Left renal cortex interstitium (tissue), 4 donors: ENCODE measurements at places on chromosomes 11 and 22. TPM values are rescaled to one million over a fixed set of nuclear protein-coding genes. Genes with fewer than 3 reads are reported as not detected.

The CCDC81 gene
- 2.1 TPM for polyA plus RNA-seq

The KIAA1671 gene
- 22.2 TPM for polyA plus RNA-seq

DNA sequence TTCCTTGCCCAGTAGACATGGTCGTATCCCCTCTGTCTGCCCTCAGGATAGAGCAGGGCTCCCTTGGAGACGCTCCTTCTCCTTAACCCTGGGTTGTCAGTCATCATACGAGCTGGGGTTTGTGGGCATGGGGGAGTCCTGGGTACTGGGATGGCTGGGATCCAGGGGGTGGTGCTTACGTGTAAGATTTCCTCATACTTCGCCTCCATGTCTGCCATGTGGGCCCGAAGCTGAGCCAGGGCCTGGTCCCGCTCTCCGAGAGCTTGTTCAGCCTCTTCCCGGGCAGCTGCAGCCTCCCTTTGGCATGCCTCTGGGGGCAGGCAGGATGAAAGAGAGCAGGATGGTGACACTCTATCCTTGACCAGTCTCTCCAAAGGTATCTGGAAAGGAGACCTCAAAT lies 5.3 kb downstream of the NHERF4 start:
- no peak for DNase-seq

The PKNOX2 gene
- 15.1 TPM for polyA plus RNA-seq

DNA sequence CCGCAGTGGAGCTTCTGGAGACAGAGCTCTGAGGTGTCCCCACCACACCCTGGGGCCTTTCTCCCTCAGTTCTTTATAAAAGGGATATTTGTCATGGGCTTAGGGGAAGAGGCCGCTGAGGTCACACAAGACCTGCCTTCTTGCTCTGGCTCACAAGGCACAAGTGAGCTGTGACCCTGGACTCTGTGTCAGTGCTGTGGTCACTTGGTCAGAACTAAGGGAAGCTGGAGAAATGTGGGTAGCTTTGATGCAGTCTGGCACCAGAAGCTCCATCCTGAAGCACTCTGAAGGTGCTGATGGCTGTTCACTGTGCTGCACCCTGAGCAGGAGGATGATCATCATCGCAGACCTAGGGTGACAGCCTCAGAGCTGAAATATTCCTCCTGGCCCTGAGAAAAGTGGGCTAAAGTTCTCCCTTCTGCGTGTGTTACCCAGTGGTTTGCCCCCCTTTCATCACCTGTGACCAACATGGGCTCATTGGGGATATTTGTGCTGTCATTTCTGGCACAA lies 28.1 kb upstream of the VPREB1 start:
- no peak for DNase-seq

- DNase-seq, result no peak
These were observed 6.1 kb upstream of the ARAP1 start for GRCh38 chr11:72758304-72758689.

DNA sequence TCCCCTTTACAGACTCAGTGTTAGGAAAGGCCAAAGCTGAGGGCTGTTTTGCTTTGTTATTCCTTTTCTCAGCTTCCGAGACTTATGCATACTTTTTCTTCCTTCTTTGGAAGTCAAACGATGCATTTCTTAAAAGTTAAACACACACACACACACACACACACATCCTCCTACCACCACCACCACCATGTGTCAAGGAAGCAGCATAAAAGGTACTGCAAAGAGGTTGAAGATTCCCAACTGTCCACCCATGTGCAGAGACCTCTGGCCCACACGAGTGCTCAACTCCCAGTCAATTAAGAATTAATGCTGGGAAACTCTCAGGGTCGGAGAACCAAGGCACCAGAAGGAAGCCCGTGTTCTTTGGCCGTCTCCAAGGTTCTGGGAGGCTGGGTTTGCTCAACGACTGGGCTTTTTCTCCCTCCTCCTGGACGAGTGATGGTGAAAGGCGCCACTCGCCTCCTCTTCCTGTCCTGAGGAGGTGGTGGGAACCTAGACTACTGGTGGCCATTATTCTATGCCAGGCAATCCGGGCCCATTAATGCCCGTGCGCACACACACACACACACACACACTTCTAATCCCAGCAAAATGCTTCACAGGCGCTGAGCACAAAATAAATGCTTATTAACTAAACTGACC lies 15.1 kb downstream of the MN1 start:
- DNase-seq, result no peak

GRCh38 chr11:127058524-127058923 lies 58.0 kb upstream of the KIRREL3 start:
- DNase-seq, result no peak

The TRIM34 gene
- polyA plus RNA-seq, result 6.1 TPM

DNA sequence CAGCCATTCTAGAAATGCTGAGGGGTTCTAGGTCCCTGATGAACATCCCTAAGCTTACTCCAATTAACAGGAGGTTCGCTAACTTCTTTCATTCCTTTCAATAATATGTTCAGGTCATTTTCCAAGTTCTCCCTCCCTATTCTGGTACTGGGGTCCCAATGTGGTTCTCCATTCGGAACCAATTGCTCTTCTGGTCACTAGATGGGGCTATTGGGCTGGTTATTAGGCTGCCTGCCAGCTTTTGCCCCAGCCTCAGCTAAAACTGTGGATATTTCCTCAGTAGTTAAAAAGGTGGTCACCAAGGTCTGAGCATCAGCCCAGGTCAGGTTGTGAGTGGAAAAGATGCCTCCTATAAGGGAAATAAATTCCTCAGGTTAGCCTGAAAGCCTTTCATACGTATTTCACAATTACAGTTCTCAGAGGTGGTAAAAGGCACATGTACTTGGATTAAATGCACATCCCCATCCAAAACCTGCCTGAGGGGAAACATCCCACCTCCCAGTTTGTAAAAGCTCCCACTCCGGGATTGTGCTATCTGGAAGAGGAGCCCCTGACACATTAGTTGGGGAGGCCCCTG lies 161.1 kb upstream of the CCDC179 start:
- DNase-seq, result no peak

DNA sequence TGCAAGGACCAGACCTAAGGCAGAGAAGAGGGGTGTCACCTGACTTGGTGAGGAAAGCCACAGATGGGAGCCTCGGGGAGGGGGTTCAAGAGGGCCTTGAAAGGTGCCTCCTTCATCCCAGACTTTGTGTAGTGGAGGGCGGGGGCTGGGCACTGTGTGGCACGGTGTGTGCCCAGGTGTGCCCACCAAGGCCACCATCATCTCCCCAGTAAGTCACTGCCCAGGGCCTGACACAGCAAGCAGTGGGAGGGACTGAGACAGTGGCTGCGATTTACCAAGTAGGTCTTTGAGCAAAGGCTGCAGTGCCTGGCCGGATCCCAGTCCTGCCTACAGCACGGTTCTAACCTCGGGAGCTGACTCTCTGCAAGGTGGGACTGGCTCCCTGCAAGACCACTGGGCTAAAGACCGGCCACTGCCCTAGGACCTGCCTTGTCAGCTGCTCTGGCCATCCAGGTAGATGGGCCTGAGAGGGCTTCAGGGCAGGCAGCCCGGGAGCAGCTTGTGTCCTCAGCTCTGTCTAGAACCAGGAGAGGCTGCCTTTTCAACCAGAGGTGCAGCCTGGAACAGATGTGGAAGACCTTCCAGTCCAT lies 1.4 kb downstream of the OSM start:
- DNase-seq, result no peak

GRCh38 chr11:102971766-102972165 lies 16.2 kb upstream of the MMP13 start:
- no peak for DNase-seq

GRCh38 chr11:64000026-64000739 lies 13.9 kb downstream of the OTUB1 start:
- DNase-seq, result no peak

GRCh38 chr11:67468056-67468455 lies 995 bp downstream of the TMEM134 start:
- no peak for DNase-seq

The INS gene
- not detected for polyA plus RNA-seq

DNA sequence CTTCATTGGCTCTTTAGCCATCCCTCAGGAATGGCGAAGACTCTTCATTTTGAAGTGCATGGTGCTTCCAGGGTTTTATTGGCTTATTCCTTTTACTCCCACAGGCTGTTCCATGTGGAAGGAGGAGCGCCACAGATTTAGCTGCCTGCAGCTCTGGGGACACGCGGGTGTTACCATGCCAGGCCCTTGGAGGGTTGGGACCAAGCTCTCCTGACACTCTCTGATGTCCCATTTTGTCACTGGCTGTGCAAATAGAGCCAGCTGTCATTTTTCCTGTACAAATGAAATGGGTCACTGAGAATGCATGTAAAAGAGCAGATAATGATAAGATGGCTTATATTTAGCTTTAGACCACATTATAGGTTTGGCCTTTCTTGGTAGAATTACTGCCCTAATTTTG lies 9.2 kb downstream of the THYN1 start:
- DNase-seq, result no peak

The IRAG1 gene
- 10.1 TPM for polyA plus RNA-seq

The MRGPRX3 gene
- not detected for polyA plus RNA-seq

DNA sequence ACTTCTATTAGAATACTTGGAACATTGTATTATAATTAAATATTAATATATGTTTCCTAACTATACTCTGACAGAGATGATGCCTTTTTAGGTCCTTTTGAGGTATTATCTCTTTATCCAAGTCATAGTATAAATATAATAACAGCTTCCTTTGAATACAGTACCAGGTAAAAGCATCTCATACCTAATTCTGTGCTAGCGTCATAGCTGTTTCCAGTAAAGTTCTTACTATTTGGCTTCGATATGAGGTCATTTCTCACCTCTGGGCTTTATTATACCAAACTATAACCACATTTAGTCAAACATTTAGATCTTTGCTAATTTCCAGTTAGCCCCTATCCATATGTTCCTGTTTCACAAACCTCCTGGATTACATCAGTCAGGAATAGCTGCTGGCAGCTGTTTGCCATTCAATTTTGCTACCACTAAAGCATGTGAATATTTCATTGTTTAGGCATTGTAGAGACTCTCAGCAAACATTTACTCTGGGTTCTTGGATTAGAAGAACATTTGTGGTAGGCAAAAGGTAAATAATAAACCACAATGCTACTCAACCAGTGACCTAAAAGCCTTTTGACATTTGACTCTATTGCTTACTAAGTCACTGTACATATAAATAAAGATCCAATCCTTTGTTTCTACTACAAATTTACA lies 255.1 kb downstream of the TTC28 start:
- DNase-seq, result no peak

GRCh38 chr11:47998733-47999359 lies 18.5 kb downstream of the PTPRJ start:
- no peak for DNase-seq

DNA sequence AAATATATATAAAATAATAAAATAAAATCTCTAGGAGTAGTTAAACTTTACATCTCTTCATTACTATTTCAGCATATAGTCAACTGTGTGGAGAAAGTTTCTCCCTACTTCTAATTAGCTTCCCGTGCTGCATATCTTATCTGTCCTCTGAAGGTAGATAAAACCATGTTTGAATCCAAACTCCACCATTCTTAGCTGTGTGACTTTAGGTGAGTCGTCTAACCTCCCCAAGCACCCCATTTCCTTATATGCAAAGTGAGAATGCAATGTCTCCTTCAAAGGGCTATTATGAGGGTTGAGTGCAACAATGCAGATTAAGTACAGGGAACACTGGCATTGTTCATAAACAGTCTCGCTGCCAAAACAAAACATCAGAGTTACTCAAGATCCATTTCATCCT lies 80.8 kb upstream of the DRD2 start:
- DNase-seq, result no peak

DNA sequence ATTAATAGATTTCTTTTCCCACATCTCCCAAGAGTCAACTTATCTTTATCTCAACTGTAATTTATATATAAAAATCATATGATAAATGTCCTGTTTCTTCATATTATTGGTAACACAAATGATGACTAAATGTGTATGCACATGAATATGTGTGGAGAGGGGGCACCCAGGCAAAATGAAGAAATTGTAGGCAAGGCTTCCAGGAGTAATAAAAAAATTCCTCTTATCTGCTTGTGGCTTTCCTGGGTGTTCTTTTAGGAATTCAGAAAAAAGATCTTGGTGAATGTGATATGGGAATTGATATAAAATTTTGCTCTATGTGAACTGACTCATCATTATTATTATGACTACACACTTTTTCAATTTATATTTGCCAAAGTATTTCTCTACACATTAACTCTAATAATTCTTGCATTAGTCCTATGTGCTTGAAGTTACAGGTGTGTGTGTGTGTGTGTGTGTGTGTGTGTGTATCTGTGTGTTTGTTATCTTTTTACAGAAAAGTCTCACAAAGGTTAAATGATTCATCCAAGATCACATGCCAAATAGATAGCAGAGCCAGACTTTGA lies 197.8 kb downstream of the SOX6 start:
- no peak for DNase-seq

- no peak for DNase-seq
These were observed 262.2 kb upstream of the UBASH3B start for GRCh38 chr11:122393209-122393860.

The MS4A15 gene
- polyA plus RNA-seq, result not detected

DNA sequence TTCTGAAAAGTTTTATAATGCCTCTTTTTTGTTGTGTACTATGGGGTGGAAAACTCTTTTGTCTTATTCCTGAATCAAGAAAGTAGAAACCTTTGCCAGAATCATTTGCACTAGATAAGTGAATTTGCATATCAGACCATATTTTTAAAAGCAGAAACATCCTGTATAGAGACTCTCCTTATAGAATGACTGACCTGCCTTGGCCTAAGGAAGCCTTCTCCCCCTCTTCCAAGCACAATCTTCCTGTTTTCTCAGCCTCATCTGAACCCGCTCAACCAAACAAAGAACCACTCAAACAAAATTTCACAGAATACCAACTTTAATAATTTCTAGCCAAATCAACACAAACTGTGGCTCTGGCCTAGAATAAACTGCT lies 60.3 kb downstream of the SIK3 start:
- no peak for DNase-seq

- DNase-seq, result no peak
These were observed 43.2 kb downstream of the USP47 start for GRCh38 chr11:11884774-11885481.

DNA sequence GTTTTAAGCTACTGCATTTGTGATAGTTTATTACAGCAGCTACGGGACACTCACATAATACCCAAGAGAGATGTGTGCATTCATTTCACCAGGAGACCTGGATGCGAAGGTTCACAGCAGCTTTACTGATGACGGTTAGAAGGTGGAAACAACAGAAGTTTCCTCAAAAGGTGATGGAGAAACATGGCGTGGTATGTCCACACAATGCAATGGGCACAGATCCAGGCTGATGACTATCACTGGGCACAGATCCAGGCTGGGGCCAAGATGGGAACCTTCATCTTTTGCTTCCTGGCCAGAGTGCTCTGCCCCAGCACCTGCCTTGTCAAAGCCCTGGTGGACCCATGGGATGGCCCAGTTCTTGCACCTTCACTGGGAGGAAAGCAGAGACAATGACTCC lies 30.6 kb upstream of the RFPL3 start:
- no peak for DNase-seq

The FAT3 gene
- 8.0 TPM for polyA plus RNA-seq

DNA sequence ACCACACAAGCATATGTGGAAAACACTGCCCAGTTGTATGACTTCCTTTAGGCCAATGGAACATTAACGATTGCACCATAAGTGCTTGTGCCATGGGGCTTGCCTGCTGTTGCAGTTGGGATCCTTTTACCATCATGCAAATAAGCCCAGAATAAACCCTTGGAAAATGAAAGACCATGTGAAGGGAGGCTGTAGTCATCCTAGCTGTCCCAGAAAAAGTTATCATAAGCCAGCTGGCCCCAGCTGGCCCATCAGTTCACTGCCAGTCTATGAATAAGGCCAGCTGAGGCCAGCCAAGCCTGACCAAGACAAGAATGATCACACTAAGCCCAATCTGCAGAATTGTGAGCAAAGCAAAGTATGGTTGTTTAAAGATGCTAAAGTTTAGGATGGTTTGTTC lies 253.9 kb upstream of the ARHGAP20 start:
- no peak for DNase-seq
